ENCODE measurements at places on chromosomes 6 and 20.

GRCh38 chr6:116994447-116994846 lies 117.4 kb downstream of the RFX6 start:
- DNase-seq = no peak

- DNase-seq = peak; percentile 46
These were observed 3.0 kb upstream of the CCR6 start for GRCh38 chr6:167119670-167120582.

DNA sequence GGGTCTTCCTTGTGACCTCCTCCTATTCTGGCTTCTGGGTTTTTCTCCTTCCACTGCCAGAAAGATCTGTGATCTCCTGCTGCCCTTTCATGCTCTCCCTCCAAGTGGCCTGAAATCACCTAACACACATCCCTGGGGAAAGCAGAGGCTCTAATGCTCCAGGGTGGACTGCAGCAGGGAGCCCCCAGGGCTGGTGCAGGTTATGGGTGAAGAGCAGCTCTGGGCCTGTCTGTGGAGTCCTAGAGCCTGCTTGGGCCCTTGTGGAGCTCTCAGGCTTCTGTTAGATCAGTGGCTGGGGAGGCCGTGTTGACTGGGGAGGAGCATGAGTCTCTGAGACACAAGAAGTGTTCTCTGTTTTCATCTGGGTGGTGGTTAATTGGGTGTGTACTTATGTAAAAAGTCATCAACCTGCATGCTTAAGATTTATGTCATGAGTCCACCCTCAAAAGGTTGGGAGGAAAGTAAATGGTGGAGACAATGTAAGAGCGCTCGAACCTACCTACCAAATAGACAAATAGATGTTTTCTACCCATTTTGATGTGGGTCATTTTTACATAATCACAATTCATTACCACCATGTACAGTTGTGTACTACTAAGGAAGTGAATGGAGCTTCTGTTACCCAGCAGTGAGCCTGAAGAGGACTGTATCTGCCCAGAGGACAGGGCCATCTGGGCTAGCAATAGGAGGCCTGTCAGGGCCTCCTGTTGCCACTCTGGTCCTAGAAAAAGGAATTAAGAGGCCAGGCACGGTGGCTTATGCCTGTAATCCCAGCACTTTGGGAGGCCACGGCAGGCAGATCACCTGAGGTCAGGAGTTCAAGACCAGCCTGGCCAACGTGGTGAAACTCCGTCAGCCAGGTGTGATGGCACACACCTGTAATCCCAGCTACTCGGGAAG lies 32.0 kb upstream of the RNF8 start:
- DNase-seq = no peak

GRCh38 chr6:33247977-33248642 lies 23.6 kb downstream of the VPS52 start:
- peak; percentile 94 for DNase-seq

DNA sequence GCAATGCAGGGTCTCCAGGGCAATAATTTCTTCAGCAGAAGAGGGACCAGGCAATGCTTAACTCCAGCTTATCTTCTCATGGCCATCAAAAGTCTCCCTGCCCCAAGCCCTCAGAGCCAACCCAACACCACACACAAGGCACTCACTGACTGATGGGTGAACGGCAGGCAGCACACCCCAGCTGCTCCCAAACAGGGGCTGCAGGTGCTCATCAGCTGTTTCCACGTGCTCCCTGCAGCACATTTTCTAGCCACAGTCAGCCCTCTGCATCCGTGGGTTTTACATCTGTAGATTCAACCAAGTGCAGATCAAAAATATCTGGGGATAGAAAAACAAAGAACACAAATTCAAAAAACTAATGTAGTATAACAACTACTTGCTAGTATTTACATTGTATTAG lies 4.0 kb upstream of the GABRR1 start:
- DNase-seq = no peak

DNA sequence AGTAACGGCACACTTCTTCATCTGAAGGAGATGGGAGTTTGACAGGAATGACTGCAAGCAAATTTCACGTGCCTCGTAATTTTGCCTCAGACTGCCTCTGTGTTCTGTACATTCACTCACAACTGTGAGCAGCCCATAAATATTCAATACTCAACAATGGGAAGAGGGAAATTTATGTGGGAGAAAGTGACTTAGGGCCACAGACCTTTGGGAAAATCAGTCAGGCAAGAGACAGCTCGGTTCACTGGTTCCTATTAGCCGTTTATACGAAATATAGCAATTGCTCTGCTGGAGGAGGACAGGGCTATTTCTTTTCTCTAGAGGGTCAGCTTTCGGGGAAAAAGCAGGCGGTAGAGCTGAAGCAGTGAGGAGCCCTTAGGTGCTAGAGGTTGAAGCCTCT lies 28.0 kb downstream of the OPN5 start:
- no peak for DNase-seq

Data from NAMALWA (cell line).